Fibroblast of the aortic adventitia (primary cell): ENCODE measurements at places on chromosomes 11 and 22.

DNA sequence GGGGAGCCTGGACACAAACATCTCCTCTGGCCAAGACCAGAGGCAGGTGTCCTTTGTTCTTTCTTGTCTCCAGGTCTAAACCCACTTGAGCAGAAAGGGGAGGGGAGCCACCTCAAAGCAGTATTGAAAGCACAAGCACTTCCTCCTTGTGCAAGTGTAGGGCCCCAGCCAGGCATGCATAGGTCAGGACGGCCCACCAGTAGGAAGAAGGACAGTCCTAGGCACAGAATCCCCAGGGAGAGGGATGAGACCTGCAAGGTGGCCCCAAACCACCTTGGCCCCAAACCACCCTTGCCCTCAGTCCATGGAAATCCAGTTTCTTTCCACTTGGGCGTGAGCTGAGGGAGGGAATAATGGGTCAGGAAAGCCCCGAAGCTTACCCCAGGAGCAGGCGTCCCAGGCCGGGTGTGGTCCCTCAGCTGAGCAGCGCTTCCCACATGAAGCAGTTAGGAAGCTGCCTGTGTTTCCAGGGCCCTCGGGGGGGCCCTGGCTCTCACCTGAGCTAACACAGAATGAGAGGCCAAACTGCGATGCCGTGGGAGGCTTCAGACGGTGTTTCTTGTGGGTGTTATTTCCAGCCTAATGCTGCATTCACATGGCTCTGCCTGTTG, 20.4 kb upstream of the IGSF9B start:
- no peak for DNase-seq

- no peak for DNase-seq
These were observed 807.6 kb downstream of the DLG2 start for GRCh38 chr11:84819537-84819936.

DNA sequence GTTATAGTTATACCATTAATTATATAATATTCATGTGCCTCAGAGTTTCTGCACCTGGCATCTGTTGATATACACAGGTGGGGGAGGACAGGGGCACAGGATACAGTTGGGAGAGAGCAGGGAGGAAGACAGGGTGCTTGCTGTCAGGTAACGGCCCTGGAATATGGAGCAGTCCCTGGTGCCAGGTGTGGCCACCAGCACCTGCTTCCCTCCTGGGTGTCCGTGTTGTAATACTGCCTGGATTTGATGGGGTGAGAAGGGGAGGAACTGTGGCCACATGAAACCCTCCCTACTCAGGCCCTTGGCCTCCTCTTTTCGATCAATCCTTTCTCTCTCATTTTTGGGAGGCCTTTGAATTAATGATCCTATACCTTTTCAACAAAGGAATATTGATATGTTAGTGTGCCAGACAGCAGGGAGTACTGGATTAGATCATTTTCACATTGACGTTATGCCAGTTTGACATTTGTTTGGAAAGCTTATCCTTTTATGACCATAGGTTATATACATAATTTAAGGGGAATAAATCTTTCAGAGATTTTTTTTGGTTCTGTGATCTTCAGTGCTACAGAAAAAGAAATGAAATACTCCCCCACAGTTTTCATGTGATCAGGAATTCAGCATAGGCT, 88.6 kb downstream of the TEAD1 start:
- no peak for DNase-seq

- no peak for DNase-seq
These were observed 57.2 kb downstream of the GRIK4 start for GRCh38 chr11:120568572-120569307.

DNA sequence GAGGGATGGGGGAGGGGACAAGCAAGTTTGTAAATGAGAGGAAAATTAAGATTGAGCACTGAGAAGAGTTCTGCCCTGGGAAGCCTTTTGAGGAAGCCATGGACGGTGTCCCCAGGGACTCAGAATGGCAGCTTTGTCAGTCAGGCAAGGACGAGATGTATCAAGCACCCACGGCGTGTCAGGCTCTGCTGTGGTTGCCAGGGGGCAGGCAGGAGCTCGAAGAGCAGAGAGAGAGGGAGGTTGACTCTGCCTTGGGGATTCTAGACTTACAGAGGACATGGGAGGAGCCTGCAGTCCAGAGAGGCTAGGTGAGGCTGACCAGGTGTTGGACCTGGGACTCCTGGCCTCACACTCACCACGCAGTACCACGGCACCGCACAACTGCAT, 29.1 kb upstream of the SYT7 start:
- no peak for DNase-seq

GRCh38 chr11:121476379-121477032, 23.7 kb upstream of the SORL1-AS1 start:
- no peak for DNase-seq

- DNase-seq = peak; percentile 43
These were observed 1.1 kb upstream of the TTLL8 start for GRCh38 chr22:50058906-50059880.

DNA sequence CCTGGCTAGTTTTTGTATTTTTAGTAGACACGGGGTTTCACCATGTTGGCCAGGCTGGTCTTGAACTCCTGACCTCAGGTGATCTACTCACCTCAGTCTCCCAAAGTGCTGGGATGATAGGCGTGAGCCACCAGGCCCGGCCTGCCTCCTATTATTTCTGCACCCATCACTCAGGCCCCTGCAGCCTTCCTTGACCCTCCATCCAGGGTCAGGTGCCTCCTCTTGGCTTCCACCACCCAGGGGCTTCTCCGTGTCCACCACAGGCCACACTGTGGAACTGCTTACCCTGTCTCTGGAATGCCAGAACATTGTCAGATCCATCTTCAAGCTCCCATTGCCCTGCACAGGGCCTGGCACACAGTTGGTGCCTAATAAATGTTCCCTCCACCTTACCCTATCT, 75.4 kb upstream of the RTL6 start:
- DNase-seq = no peak

DNA sequence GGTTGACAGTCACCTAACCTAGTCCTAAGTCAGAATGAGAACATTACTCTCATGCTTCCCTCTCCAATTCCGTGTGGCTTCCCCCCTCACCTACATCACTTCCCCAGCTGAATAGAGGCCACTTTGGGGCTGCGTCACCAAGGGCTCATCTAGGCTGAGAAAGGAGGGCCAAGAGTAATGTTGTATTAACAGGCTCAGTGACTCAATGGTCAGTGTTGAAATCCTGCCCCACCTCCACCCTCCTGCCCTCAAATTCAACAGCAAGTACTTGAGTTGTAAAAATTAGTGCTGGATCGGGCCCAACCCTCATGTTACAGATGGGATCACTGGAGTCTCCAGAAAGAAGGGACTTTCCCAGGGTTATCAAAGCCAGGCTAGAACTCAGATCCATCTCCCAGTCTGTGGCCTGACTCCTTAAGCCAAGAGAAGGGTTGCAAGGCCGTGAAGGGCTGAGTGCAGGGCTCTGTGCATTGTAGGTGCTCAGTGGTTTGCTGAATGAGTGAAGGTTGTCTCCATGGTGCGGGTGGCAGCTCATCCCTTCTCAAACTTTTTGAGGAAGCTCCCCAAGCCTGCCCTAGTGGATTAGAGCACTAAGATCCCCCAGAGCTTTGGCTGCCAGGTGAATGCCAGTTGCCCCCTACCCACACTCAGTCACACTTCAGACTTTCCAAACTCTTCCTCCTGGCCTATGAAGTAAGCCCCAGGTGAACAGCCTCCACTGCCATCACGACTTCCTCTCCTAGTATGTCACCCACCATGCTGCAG, 3.2 kb downstream of the DGAT2 start:
- DNase-seq = peak; percentile 91

GRCh38 chr22:21741790-21742189, 6.2 kb upstream of the YPEL1 start:
- DNase-seq = no peak

DNA sequence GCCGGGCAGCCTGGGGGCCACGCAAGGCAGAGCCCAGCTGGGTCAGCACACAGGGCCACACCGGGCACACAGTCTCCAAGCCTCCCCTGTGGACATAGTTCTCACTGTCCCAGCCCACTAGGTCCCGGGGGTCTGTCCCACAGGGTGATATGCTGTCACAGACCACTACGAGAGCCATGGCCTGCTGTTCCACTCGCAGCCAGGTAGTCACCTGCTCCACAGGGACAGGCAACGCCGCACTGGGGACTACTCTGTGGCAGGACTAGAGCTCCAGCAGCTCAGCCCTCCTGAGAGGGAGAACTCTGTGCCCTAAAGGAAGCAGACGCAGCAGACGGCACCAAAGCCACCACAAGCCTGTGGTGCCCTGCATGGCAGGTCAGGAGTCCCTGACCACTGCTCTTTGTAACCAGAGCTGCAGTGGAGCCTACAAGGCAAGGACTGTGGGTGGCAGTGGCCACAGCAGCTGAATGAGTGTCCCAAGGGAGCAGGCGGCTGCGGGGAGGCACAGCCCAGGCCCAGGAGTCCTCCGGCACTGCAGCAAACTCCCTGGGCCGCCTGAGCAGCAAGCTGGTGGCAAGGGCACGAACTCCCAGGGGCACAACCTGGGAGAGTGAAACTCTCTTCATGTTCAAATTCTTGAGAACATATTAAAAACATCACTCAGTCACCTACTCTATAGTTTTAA, 171.2 kb upstream of the GRK3 start:
- no peak for DNase-seq
